Skeletal muscle cell (primary cell): ENCODE measurements at places on chromosomes 7 and 10.
A peak's percentile ranks its signal among the peaks of the same experiment; 100 is the strongest.

- DNase-seq, result peak; percentile 16
Measured at GRCh38 chr7:113289140-113289740, 170.9 kb upstream of the SMIM30 start.

- DNase-seq, result peak; percentile 80
Measured at GRCh38 chr7:44637788-44638594, 31.6 kb downstream of the OGDH start.

DNA sequence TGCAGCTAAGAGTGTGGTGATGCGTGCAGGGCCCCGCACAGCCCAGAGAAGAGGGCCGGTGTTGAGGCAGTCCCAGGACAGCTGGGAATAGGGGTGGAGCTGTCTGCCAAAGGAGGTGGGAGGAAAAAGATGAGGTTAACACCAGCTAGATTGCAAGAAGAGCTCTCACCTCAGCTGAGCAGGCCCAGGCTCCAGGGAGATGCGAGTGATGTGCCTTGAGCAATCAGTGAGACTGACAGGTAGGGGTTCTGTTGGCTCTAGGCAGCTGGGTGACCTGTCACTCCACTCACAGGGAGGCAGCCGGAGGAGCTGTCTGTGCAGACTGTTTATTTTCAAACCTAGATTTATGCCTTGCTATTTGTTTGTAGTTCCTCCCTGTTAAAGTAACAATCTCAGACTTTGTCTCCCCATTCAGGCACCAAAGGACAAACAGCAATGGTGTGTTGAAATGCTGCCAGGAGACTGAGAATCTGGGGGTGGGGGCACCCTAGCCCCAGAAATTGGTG is 205.1 kb upstream of the CXCL12 start:
- no peak for DNase-seq

DNA sequence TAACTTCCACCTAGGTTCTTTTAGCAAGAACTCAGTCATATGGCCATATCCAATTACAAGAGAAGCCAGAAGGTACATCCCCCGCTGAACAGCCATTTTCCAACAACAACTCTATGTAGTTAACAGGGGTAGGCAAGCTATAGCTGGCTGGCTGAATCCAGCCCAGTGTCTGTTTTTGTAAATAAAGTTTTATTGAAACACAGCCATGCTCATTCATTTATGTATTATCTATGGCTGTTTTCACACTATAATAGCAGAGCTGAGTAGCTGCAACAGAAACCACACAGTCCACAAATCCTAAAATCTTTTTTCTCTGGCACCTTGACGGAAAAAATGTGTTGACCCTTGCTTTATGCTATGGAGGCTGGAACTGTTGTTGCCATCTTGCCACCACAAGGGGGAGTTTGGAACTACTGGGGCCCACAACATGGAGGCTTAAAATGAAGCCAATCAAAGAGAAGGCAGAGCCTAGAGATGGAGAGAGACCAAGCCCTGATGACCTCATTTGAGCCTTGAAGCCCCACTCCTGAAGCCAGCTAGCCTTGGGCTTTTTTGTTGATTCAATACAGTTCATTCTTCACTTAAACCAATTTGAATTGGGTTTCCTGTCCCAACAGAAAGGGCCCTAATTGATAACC is 33.3 kb upstream of the XPNPEP1 start:
- no peak for DNase-seq

DNA sequence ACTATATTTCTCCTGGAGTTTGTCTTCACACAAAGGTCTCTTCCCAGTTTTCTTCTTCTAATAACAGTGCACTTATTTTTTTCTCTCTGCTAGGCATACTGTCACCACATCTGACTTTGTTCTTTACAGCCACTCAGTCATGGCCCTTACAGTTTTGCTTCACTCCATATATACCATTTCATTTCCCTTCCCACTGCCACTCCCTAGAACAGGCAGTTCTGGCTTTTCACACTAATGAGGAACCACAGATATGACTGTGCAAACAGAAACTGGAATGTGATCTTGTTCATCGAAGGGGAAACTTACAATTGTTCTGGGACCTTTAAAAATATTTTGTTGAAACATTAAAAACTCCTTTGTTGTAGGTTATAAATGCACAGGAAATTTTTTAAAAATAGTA is 67.3 kb downstream of the EPDR1 start:
- no peak for DNase-seq

- DNase-seq, result peak; percentile 48
Measured at GRCh38 chr10:77877441-77878344, 48.9 kb downstream of the DLG5 start.

DNA sequence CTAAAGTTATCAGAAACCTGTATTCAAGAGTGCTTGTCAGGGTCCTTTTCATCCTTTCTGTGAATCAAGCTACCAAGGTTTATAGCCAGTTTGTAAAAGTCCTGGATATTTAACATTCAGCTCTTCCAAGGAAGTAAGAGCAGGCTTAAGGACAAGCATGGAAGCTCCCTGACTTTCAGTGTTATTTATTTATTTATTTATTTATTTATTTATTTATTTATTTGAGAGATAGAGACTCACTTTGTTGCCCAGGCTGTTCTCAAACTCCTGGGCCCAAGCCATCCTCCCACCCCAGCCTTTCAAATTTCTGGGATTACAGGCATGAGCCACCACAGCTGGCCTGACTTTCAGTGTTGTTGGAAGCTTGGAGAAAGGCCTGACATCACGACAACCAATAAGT is 44.4 kb upstream of the RELN start:
- DNase-seq, result no peak

- no peak for DNase-seq
Measured at GRCh38 chr7:132485600-132486273, 90.5 kb downstream of the PLXNA4 start.

DNA sequence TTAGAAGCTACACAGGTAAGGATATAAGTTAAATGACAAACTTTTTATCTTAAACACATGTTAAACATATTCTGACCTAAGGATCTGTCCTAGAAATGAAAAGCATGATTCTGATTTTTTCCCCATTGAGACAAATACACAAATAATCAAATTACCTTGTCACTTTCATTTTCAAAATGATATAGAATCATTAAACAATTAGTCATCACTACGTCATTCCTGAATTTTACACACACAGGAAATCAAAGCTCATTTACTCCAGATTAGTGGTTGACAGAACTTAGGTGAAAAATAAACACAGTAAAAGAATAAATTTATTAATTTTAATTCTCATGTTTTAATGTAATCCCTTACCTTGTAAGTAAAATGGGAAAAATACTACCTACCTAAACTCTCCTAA is 89.0 kb downstream of the AASS start:
- DNase-seq, result no peak

GRCh38 chr10:93495654-93496321 is 624 bp upstream of the CEP55 start:
- no peak for DNase-seq

- DNase-seq, result no peak
Measured at GRCh38 chr7:55962014-55962413, 2.4 kb upstream of the NIPSNAP2 start.

DNA sequence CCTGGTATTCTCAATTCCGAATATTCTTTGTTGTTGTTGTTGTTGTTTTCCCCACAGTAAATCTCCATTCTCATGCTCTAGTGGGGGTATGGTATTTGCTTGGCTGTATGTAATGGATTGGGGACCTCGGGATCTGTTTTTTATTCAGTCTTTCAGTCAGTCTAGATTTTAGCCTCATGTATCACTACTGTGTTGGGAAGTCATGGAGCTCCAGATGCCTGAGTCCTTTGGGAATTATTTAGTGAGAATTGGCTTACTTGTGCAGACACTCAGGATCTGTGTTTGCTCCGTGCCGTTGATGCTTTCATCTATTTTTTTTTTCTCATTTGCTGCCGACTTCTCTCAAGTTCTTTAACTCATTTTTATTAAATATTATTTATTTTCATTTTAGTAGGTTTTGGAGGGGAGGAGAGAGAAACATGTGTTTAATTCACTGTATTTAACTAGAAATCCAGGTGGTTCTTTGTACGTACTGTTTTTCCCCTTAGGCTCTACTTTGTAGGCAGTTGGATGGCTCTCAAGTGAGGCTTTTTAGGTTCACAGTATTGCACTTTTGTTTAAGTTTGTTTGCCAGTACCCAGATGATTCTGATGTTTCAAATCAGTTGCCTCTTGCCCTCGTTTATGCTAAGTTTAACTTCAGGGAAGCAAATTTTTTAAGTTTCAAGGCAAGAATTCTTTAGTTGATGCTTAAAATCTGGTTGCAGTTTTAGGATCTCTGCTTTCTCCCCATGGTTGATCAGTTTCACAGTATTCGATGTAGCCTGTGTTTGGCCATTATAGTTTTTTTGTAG is 36.9 kb downstream of the ZNRF2 start:
- no peak for DNase-seq

DNA sequence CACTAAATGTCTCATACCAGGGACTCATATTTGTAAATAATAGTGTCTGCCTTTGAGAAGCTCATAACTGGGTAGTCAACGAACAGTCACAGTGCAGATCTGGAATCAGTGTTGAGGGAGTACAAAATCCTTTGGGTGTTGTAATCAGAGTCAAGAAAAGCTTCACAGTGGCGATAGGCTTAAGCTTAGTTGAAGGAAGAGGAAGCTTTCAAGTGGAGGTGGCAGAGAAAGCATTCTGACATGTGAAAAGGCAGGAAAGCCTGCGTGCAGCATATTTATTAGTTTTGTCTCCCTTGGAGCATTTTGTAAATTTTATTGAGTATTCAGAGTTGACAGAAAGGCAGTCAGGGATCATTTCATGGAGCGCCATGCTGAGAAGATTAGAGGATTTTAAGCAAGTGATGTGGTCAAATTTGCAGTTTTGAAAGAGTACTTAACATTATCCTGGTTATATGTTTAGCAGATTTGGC is 104.9 kb downstream of the ADK start:
- DNase-seq, result no peak

GRCh38 chr7:128738570-128739047 is 550 bp upstream of the CALU start:
- DNase-seq, result no peak

DNA sequence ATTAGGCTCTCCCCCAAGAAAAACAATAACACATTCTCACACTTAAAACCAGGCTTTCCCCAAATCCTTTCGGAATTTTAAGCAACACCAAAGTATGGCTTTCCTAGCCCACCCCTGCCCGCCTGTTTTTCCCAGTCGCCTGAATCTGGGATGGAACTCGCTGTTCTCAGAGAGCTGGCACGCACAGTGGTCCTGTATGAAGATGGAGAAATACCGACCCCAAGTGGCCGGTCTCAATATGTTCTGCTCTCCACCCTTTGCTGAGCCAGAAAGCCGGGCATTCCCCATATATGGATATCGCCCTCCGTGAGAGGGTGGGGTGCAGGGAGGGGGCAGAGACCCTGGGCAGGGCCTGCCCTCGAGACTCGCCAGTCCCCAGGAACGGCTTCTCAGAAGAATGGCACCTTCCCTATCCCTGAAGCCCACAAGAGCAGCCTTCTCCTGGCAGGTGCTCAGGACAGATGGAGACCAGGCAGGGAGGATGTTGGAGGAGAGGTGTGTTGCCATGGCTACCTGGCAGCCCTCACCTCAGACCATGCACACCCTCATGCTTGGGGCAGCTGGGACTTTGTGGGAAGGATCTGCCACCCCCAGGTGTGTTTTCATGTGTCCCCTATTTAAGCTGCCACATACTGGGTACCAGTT is 3.4 kb downstream of the TACR2 start:
- DNase-seq, result peak; percentile 31

- no peak for DNase-seq
Measured at GRCh38 chr10:129908406-129908805, 55.7 kb downstream of the EBF3 start.

- DNase-seq, result peak; percentile 81
Measured at GRCh38 chr10:17003151-17003550, 126.5 kb downstream of the CUBN start.

DNA sequence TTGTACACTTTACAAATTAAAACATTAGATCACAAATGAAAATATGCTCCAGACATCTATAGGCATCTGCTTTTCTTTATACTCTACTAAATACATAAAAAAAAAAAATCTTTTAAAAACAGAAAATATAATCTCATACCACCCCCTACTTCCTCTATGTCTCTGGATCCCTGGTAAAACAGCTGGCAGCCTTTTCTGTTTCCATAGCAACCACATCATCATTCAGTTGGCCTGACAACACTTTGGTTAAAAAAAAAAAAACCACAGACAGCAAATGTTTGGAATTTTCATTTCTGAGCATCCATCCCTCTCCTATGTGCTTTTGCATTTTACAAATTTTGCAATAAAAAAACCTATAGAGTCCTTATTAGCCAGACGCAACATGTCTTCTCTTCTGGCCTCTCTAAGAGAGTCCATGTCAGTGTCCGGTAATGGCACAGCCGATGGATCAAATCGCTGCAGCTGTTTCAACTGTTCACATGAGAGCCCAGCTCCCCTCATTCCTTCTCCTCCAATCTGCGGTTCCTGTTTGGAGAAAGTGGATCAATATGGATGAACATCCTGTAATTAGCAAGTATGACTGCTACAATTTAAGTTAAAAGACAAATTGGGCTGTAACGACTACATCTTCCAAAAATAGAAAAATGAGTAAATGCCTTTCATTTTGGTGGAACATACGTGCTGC is 105.6 kb downstream of the NSUN6 start:
- no peak for DNase-seq

GRCh38 chr7:4675771-4676367 is 6.2 kb upstream of the FOXK1 start:
- DNase-seq, result no peak

GRCh38 chr7:114822844-114823243 is 99.0 kb upstream of the MDFIC start:
- no peak for DNase-seq

DNA sequence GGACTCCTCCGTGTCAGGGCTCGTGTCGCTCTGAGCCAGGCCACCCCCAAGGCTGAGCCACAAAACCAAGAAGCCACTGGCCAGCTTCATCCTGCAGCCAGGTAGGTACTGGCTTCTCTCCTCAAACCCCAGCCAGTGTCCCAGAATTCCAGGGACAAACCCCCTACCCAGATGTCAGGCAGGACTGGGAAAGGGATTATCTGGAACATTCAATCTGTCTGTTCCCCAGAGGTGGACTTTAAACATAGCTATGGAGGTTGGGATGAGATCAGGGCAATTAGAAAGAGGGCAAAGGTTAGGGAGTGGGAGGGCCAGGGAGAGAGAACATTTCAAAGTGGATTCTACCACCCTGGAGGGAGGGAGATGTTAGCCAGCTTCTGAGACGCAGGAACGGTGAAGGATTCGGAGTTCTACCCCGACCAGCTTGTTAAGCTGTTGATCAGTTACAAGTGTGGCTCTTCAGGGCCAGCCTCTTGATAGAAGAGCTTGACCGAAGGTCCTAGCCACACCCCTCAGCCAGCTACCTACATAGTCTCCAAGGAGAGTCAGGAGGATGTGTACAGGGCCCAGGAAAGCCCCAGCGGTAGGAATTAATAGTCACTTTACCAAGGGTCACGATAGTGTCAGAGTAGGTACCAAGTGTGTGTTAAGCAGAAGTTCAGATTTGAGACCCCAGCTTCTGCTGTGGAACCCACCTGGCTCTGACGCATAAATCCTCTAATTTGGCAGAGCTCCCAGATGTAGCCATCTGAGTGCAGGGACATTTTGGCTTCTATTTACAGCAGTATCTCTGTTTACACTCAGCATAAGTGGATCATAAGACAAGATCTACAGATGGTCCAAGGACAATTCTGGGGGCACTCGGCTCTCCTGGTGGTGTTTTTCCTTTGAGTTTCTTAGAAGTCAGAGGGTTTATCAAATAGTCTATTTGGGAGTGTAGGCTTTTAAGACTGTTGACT is at the start of gene PLA2G12B:
PLA2G12B (minus strand) TSS at position 211 of the 959 bp plus-strand sequence; CDS start at position 90, 121 bp downstream.
- DNase-seq, result no peak
